ENCODE measurements at places on chromosomes 4 and X.

GRCh38 chrX:123175366-123176122, 8.5 kb upstream of the GRIA3 start:
- no peak for DNase-seq

- no peak for DNase-seq
These were observed 475.9 kb downstream of the PDHA2 start for GRCh38 chr4:96315815-96316214.

- no peak for DNase-seq
These were observed 52.8 kb downstream of the FAM47C start for GRCh38 chrX:37060999-37061398.

- no peak for DNase-seq
These were observed 1.2 kb downstream of the ABCD1 start for GRCh38 chrX:153725832-153726285.

GRCh38 chr4:188429965-188430364, 290.7 kb downstream of the TRIML1 start:
- no peak for DNase-seq

DNA sequence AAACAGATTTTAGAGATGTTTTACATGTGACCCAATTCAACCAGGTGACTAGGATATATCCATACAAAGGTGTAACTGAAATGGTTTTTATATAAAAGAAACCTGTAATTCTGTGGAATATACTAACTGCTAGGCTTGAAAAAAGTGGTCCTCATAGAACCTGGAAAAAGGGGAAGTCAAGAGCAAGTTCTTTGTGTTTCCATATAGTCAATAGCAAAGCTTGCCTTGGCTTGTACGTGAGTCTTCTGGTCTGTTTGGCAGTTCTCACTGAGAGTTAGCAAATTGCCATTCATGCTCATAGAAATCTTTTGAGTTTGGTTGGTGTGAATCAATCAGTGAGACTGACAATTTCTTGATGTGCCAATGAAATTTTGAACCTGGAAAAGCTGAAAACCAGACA, 79.4 kb upstream of the SMIM10 start:
- DNase-seq, result no peak

DNA sequence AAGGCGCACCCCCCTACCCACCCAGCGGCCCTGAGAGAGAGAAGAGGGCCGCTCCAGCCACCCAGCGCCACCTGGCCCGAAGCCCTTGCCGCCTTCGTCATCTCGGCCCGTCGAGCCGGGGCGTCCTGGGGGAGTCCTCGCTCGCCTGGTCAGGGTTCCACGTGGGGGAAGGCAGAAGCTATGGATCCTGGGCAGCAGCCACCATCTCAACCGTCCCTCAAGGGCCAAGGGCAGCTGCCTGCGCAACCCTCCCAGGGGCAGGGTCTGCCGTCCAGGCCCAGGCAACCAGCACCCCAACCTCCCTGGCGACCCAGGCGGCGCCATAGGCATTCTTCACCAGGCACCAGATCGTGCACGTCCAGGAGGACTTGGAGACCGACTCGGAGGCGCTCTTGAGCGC, 51.5 kb upstream of the IL13RA2 start:
- no peak for DNase-seq

GRCh38 chrX:8272821-8273220, 101.8 kb upstream of the VCX2 start:
- no peak for DNase-seq

- no peak for DNase-seq
These were observed 20.9 kb upstream of the RAB40A start for GRCh38 chrX:103540145-103540544.

GRCh38 chr4:10593130-10593529, 91.4 kb downstream of the CLNK start:
- no peak for DNase-seq

- no peak for DNase-seq
These were observed 10.2 kb upstream of the ATP6AP2 start for GRCh38 chrX:40570346-40571093.

GRCh38 chr4:9971711-9972110, 49.6 kb downstream of the SLC2A9 start:
- DNase-seq, result no peak

DNA sequence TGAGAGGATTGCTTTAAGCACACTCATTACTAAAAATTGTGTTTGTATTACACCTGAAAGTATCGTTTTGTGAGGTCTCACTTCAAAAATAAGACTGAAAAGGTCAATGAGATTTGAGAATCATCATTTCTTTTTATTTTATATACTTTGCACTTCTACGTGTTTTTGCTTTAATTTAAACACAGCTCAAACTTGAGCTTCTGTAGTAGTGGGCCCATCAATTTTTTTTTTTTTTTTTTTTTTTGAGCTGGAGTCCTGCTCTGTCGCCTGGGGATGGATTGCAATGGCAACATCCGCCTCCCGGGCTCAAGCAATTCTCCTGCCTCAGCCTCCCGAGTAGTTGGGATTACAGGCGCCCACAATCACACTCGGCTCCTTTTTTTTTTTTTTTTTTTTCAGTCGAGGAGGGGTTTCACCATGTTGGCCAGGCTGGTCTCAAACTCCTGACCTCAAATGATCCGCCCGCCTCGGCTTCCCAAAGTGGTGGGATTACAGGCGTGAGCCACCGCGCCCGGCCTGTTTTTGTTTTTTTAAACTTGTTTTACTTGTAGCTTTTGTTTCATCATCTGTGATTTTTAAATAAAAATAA, 1.5 kb downstream of the GSTCD start:
- no peak for DNase-seq
